Left ventricle myocardium inferior (tissue), 1 donor: ENCODE measurements at places on chromosomes 2 and 18. TPM values are rescaled to one million over a fixed set of nuclear protein-coding genes. Genes with fewer than 3 reads are reported as not detected.

Gene RAPH1
- total RNA-seq: 17.2 TPM

Gene SPP2
- not detected for total RNA-seq

Gene AFF3
- 8.0 TPM for total RNA-seq

Gene FMNL2
- 5.5 TPM for total RNA-seq

Gene MC4R
- not detected for total RNA-seq

Gene SPATA3
- total RNA-seq: not detected

Gene MOGAT1
- 0.44 TPM for total RNA-seq

Gene TRAK2
- 169 TPM for total RNA-seq

Gene CDCA7
- total RNA-seq: 0.96 TPM

Gene SMYD1
- total RNA-seq: 389 TPM

Gene OSBPL6
- total RNA-seq: 6.4 TPM

Gene MCFD2
- 61.2 TPM for total RNA-seq

Gene VSNL1
- total RNA-seq: 15.8 TPM

Gene SCN2A
- total RNA-seq: 0.08 TPM

Gene CNDP1
- total RNA-seq: not detected

Gene CHN1
- 14.2 TPM for total RNA-seq

Gene POTEJ
- not detected for total RNA-seq

Gene RNU2-63P
- total RNA-seq: not detected

Gene SLC11A1
- 6.4 TPM for total RNA-seq

Gene ACTG2
- 1.6 TPM for total RNA-seq

Gene TMEM17
- total RNA-seq: 2.2 TPM

Gene ALPI
- not detected for total RNA-seq

Gene DOK6
- 0.96 TPM for total RNA-seq

Gene TDRD15
- total RNA-seq: not detected

Gene ADD2
- 2.7 TPM for total RNA-seq

Gene POTEC
- not detected for total RNA-seq

Gene ST8SIA5
- 6.2 TPM for total RNA-seq

Gene AGAP1
- total RNA-seq: 18.1 TPM

Gene AOX1
- 3.6 TPM for total RNA-seq

Gene FABP1
- not detected for total RNA-seq

Gene SNTG2
- total RNA-seq: 0.47 TPM

Gene CD226
- total RNA-seq: 0.91 TPM

Gene KCNG3
- total RNA-seq: not detected

Gene UGT1A10
- total RNA-seq: not detected

Gene SPHKAP
- 100 TPM for total RNA-seq

Gene ITGA6
- total RNA-seq: 42.0 TPM

Gene BOLL
- total RNA-seq: not detected

Gene CFC1
- not detected for total RNA-seq

Gene POMC
- 7.5 TPM for total RNA-seq

Gene RFTN2
- 5.6 TPM for total RNA-seq

Gene BOK
- total RNA-seq: 2.4 TPM

Gene BUB1
- total RNA-seq: 0.66 TPM

Gene GPR45
- total RNA-seq: not detected

Gene NOTO
- not detected for total RNA-seq

Gene GKN1
- total RNA-seq: not detected

Gene PTMA
- 209 TPM for total RNA-seq
